ENCODE measurements at places on chromosomes 2 and 18.

- no peak for DNase-seq
Observed at GRCh38 chr2:221501210-221501882, 70.8 kb downstream of the EPHA4 start.

- no peak for DNase-seq
Observed at GRCh38 chr2:80499095-80499494, 194.5 kb upstream of the LRRTM1 start.

- no peak for DNase-seq
Observed at GRCh38 chr2:177547122-177547521, 154.5 kb downstream of the AGPS start.

DNA sequence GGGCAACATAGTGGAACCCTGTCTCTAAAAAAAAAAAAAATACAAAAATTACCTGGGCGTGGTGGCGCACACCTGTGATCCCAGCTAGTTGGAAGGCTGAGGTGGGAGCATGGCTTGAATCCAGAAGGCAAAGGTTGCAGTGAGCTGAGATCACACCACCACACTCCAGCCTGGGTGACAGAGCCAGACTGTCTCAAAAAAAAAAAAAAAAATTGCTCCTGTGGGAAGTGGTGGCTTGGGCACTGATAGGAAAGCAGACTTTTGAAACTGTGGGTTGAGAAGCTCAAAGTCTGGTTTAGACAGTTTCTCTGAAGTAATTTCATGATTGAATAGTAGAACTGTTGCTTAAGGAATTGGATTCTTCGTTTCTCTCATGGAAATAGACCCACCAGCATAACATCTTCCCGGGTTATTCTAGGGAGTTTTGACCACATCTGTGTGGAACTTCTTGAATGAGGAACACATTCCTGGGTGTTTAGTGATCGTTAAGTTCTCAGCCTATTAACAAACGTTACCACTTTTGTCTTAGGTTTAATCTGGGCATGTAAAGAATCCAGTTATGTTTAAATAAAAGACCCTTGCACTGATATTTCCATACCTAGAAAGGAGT is 33.5 kb downstream of the GRHL1 start:
- no peak for DNase-seq

DNA sequence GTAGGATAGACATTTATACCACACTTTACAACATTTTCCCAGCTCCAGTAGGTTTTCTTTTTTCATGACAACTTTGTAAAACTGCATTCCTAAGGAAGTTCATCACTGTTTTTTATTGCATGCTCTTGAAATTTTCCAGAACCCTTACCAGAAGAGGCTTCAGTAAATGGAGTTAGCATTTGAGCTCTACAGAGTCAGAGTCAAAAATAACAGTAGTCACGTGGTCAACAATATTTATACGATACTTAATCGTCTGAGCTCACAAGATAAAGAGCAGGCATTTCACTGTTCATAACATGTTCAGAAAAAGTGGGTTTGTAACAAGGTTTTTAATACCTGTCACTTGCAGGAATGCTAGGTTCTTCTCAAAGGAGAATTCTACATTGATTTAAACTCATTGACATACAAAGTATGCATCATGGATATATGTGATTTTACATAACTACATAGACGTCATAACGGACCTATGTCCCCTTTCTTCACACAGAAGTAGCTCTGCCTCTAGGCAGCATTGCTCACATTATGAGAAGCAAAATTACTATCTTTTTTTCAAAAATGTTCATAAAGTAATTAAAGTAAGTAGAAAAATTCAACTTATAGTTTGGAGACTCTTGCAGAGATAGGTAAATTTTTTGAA is 187.0 kb upstream of the COL3A1 start:
- no peak for DNase-seq

GRCh38 chr18:13499803-13500202 is 226.6 kb downstream of the FAM210A start:
- no peak for DNase-seq

DNA sequence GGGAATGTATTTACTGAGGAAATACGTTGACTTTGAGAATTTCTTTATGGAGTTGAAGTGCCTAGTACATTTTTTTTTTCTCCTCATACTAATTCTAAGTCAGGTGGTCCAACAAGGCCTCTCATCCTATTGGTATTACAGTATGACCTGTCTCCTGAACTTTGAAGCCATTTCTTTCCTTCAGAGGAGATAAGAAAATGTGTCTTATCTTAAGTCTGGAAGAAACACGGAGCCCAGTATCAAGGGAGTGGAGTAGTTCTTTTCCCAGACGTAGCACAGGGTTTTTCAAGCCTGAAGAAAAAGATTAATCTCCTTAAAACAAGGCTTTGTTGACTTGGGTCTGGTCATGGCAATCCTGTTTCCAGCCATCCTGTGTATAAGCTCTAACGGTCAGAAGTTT is 11.6 kb upstream of the CPS1 start:
- no peak for DNase-seq

DNA sequence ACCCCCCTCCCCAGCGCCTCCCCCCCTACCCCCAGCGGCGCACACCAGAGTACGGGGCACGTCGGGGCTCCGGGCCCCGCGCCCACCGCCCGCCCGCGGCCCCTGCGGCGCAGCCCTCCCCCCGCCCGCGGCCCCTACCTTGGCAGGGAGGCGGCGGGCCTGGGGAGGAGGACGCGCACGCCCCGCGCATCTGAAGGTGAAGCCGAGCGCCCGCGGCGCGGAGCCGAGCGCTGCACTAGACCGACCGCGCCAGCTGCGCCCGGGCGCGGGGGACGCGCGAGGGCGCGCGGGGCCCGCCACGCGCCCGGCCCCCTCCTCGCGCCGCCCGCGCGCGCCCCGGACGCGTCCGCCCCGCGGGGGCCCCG is at the start of gene ZNF516:
ZNF516 (minus strand) TSS at position 237 of the 365 bp plus-strand sequence. CDS start 52,188 bp downstream, outside the sequence.
- DNase-seq: no peak

GRCh38 chr2:178195390-178196166 is 1.3 kb downstream of the OSBPL6 start:
- no peak for DNase-seq

GRCh38 chr2:156818944-156819343 is 382.8 kb downstream of the GPD2 start:
- DNase-seq: no peak
